LNCaP clone FGC (cell line): ENCODE measurements at places on chromosomes 7 and 10.

DNA sequence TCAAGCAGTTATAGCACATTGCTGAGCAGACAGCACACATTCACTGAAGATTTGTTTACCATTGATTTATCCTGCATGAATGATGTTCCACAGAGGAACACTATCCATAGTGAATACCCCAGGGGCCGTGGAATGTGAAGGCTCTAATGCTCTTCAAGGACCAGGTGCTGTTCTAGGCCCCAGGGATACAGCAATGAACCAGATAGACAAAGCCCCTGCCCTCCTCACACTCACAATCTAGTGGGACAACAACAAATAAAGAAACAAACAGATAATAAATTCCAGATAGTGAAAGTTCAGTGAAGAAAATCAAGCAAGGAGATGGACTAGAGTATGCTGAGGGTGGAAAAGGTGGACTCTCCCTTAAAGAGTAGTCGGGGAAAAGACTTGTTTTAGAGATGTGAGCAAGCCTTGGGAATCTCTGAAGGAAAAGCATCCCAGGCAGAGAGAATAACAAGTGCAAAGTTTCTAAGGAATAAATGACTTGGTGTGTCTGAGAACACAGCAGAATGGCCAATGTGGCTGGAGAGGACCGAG, 117.7 kb downstream of the CCDC71L start:
- no peak for DNase-seq

GRCh38 chr7:47104206-47104549, 477.7 kb downstream of the TNS3 start:
- DNase-seq: no peak

GRCh38 chr10:24950439-24950838, 2.0 kb downstream of the PRTFDC1 start:
- DNase-seq: no peak

- no peak for DNase-seq
These were observed 67.0 kb downstream of the DNAJB6 start for GRCh38 chr7:157403646-157404401.

DNA sequence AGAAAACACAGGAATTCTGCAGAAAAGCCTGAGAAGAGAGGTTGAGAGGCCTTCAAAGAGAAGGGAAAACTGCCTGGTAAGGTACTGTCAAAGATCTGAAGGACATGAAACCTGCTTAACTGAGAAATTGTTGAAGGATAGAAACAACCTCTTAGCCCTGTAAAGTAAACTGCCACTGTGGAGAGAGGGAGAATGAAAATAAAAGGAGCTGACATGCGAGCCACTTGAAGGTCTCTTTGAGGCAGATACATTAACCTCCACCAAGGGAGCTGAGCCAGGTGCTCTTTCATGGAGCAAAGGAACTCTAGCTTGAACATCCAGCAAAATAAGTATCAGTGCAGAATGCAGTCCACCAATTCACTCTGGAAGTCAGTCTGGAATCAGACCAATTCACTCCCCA, 108.8 kb upstream of the FEZF1 start:
- DNase-seq: no peak

- no peak for DNase-seq
These were observed 23.6 kb downstream of the PDIA4 start for GRCh38 chr7:149004405-149005370.

DNA sequence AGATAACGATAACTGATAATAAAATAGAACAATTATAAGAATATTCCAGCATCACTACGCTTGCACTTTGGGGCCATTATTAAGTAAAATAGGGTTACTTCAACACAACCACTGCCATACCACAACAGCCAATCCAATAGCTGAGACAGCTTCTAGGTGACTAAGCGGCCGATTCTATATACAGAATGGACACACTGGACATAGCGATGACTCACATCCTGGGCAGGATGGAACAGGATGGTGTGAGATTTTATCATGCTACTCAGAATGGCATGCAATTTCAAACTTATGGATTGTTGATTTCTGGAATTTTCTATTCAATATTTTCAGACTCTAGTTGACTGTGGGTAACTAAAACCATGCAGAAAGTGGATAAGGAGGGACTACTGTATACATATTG, 920.9 kb downstream of the LRMDA start:
- no peak for DNase-seq

GRCh38 chr7:99625321-99625720, 8.6 kb downstream of the ZSCAN25 start:
- DNase-seq: no peak

GRCh38 chr10:122234416-122234815, 36.7 kb upstream of the BTBD16 start:
- DNase-seq: no peak

GRCh38 chr10:10849306-10849705, 168.4 kb upstream of the CELF2 start:
- DNase-seq: no peak

DNA sequence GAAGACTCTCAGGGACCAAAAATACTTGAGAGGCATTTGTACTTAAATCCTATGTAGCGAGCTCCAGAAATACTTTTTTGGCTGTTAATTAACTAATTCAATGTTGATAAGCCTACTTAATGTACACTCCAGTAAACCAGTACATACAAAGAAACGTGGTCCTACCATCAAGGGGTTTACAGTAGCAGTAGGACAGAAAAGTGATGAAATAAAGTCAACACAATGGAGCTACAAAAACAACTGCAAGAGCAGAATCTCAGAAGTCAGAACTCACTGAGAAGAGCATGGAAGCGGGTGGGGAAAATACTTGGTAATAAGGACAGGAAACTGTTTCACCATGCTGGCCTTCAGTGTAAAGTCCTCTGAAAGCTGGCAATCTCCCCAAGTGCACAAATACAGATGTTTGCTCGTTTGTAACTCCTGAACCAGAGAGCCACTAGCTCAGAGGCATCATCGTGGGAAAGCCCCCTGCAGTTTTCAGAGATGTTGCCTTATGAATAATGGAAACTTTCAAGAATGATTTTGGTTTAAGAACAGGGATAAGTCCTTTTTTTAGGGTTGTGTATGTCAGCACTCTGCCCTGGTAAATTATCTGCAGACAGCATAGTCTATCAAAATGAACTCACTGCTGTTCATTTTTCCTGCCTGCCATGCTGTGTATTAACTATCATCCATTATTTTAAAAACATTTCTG, 233.2 kb downstream of the SORCS1 start:
- no peak for DNase-seq

DNA sequence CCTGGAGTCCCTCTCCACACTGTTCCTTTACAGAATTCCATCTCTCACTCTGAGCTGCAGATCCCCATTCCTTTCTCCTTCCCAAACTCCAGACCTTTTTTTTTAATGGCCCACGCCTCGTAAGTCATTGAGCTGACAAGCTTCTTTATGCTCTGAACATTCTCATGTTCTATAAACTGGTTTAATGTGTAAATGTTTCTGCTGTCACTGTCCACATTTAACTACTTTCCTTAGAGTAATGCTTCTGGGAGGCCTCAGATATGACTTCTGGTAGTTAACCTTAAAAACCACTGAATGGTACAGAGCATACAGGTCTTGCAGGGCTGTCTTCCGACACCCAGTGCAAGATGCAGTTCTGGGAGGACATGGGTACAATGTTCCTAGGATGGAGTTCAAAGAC, 71.1 kb upstream of the CAMK2B start:
- DNase-seq: no peak

DNA sequence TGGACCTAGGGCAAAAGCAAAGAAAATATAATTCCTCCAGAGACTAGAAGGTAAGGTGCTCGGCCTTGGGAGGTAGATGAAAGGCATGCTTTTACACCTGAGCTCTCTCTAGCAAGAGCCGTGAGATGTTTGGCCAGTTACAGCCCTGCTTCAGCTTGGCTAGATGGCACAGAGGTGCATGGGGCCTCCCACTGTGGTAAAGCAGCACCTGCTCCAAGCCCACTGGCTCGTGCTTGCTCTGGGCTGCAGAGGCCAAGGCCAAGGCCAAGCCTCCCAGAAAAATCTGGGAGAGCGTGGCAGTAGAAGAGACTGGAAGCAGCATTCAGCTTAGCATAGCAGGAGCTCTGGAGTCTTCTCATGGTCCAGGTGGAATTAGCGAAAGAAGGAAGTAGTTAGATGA, 31.0 kb upstream of the OPALIN start:
- no peak for DNase-seq

DNA sequence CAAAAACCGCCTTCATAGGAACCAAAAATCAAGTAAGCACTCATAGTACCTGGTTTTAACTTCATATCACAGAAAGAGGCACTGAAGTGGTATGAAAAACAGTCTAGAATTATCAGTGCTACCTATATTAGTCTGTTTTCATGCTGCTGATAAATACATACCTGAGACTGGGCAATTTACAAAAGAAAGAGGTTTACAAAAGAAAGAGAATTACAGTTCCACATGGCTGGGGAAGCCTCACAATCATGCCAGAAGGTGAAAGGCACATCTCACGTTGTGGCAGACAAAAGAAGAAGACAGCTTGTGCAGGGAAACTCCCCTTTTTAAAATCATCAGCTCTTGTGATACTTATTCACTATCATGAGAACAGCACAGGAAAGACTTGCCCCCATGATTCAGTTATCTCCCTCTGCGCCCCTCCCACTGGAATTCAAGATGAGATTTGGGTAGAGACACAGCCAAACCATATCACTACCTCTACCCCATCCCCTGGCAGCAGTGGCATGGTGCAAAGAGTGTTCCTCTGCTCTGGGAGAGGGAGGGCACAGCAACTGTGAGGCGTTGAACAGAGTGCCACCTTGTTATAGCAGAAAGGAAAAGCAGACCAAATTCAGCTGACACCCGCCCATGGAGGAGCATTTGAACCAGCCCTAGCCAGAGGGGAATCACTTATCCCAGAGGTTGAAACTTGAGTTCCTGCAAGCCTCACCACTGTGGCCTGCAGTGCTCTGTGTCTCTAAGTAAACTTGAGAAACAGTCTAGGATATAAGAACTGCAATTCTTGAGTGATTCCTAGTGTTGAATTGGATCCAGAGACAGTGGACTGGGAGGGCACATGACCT, 61.9 kb upstream of the PTPRZ1 start:
- no peak for DNase-seq
